ENCODE measurements at places on chromosomes 6 and 20.

DNA sequence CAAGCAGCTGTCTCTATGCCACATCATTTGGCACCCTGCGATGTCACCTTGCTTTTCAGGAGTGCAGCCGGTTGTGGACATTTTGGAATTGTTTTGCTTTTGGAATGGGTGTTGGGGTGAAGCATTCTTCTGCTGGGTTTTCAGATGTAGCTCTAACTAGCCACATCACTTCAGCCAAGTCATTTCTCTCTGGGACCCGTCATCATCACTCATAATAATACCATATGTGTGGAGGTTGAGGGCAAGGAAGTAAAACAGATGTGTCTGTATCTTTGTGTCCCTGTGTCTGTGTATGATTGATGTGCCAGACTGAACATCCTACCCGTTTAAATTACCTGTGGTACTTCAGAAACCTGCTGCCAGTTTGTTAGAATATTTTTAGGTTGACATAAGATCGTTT, 49.5 kb upstream of the TULP4 start:
- no peak for DNase-seq

DNA sequence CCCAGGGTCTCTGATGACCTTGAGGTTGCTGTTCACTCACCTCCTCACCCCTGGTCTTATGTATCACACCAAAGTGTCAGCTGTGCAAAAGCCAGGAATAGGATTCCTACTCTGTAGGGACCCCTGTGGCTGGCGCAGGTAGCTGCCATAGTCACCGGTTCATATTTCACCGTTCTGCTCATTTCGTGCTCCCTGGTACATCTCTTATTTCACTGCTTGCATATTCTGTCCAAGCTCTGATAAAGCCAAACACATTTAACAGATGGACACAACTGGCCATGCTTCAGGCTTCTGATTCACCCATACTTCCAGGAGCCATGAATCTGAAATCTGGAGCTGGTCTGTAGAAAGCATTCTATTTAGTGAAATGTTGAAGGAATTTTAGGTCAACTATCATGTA, 20.5 kb downstream of the SLC22A3 start:
- DNase-seq = no peak

- DNase-seq = no peak
Measured at GRCh38 chr6:54515013-54515412, 206.8 kb downstream of the TINAG start.

- no peak for DNase-seq
Measured at GRCh38 chr20:11012975-11013374, 339.2 kb upstream of the JAG1 start.

- DNase-seq = no peak
Measured at GRCh38 chr20:25203089-25203488, 7.6 kb downstream of the ENTPD6 start.

DNA sequence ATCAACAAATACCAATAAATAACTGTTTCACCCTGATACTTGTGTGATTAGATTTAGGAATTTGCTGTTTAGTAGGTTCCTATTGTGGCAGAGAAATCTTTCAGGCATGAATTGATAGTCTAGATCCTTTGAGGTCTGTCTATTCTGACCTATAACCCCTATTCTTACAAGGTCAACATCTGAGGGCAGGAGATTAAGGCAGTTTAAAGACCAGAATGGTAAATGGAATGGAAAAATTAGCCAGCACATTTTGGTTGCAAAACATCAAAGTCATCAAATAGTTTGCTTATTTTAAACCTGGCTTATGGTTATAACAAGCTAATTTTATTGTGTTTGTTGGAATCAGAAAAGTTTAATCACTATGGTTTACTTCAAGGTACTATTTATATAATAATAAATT, 78.4 kb downstream of the LIN28B start:
- DNase-seq = no peak

DNA sequence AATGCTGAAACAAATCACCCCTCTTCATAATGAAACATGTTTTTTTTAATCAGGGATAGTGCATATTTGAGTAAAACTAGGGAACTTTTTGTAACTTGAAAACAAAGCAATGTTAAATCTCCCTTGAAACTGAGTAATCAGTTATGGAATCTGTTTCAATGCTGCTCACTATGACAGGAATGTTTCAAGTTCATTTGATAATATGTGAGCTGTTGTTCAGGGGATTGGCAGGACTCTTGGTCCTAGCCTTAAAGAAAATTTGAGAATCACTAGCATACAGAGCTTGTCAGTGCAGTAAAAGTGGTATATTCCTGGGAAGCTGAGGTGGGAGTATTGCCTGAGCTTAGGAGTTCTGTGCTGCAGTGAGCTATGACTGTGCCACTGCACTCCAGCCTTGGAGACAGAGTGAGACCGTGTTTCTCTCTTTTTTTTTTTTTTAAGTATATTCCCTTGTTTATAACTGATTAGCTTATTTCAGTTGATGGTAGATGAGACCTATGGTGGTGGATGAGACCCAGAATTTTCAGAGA, 21.6 kb upstream of the CALHM6 start:
- DNase-seq = no peak

GRCh38 chr20:59123011-59123677, 40.5 kb upstream of the ZNF831 start:
- DNase-seq = no peak

DNA sequence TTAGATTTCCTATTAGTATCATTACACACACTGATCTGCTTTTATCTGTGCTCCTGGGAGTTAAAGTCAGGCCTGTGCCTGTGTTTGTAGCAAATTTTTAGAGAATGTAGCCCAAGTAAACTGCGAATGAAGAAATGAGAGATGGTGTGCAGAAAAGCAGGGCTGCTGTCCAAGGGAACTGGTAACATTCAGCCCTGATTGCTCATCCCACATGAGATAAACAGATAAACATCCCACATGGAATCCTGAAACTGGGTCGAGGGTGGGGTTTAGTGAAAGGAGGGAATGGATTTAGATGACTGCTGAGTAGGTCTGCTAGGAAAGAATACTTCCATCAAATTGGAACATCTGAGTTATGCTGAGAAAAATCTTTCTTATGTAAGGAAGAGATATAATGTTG, 69.1 kb downstream of the GRIK2 start:
- DNase-seq = peak; percentile 16

DNA sequence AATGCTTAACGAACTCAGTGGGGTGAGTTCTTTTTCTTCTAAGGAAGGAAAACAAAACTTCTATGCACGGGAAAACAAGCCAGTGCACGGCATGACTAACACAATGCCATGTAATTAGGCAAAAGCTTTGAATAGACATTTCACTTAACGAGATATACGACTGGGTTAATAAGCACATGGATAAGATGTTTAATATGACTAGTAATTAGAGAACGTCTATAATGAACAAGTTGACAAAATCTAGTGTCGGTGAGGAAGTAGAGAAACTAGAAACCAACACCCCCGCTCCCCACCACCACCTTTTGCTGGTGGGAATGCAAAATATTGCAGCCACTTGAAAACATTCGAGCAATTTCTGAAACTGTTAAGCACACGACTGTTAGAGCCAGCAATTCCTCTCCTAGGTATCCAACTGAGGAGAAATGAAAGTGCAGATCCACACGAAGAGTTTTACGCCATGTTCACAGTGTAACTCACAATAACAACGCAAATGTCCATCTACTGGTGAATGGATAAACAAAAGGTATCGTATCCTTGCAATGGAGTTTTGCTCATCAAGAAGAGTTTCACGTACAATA, 644.9 kb upstream of the AGPAT4 start:
- DNase-seq = no peak

DNA sequence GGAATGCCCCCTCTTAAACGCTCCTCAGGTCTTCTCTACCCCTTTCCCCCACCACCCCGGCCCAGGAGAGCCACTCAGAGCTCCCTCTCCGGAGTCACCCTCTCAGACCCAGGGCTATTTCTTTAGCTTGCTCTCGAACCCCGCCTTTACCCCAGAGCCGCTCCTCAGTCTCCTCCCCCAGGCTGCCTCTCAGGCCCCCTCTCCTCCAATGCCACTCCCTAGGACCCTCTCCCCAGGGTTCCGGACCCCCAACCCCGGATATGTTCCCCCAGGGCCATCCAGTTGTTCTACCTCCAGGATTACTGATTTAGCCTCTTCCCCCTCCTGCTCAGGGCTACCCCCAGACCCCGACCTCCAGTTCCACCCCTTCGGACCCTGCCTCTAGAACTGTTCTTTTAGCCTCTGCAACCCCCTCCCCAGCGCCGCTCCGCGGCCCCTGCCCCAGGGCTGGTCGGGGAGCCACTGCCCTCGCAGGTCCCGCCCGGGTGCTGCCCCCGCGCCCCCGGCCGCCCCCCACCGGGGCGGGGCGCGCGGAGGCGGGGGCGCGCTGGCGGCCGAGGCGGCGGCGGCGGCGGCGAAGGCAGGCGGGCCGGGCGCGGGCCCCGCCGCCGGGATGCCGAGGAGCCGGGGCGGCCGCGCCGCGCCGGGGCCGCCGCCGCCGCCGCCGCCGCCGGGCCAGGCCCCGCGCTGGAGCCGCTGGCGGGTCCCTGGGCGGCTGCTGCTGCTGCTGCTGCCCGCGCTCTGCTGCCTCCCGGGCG, at the start of gene MMP24:
MMP24 (plus strand) TSS at position 565 of the 758 bp plus-strand sequence; CDS start at position 614, 49 bp downstream.
- no peak for DNase-seq

DNA sequence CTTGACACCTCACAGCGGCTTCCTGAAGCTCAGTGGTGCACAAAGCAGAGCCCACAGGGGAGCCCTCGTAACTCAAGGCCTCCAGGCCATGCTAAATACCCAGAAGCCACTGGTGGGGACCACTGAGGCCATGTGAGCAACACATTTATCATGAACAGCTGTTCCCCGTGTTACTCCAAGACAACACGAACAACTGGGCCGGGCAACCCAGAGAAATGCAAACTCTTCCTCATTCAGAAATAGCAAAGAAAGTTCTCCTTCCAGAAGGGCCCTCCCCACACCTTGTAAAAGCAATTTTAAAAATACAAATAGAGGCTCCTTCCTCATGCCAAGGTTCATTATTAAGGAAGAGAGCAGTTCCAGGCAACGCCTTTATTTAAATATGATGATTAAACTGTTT, 36.3 kb upstream of the SLCO4A1 start:
- no peak for DNase-seq

- no peak for DNase-seq
Measured at GRCh38 chr6:120320481-120321162, 971.1 kb upstream of the MAN1A1 start.

DNA sequence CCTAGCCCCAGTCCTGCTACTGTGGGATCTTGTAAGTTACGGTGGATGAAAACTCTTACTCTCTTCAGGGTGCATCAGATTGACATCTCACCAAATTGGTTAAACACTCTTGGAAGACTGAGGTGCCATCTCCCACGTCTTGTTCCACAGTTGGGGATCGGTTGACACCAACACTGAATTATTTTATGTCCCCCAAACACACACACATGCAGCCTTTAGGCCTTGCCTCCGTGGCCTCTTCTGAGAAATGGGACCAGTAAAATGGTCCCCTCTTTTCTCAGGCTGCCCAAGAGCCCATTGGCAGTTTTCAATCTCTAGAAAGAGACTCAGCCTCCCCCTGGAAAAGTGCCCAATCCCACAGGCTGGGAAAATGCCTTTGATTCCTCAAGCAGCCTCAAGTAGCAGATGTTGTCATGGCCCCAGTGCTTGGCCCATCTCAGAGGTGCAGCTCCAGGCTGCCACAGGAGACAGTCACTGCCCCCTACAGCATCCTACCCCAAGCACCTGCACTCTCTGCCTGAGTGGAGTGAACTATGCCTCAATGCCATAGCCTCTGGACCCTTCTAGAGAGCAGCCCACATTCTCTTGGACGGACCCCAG, 163.9 kb downstream of the ANKRD60 start:
- DNase-seq = no peak

DNA sequence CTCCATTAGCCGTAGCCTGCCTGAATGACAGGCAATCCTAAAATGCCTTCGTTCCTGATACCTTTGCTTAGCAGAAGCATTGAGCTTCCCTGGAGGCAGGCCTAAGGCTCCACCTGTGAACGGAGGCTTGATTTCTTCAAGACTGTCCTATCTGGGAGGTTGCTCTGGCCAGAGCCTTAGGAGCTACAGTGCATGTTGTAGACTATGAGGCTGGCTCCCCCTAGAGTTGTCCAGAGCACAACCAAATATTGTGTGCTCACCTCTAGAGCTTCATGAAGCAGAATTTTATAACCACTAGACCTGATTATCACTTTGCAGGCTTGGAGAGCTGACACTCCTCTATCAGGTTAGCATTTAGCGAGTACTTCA, 217.8 kb downstream of the MAFB start:
- DNase-seq = no peak

DNA sequence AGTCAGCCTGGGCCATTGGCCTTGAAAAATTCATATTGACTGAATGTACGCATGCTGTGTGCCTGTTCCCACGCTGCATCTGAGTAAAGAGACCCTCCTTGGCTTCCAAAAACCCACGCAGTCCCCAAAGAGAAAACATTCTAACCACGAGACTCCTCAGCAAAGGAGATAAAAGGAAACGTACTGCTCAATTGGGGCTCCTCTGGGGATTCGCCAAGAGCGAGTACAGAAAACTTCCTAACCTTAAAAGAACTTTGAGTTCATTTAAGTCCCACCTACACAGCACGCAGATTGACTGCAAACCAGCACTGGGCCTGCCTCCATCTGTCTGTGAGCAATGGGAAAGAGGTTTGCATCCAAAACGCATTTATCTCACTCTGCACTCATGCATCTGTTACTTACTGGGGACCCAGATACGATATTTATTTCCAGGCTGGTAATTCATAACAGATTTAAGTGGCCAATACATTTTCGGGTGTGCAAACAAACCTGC, 505.9 kb upstream of the CHD6 start:
- DNase-seq = no peak

DNA sequence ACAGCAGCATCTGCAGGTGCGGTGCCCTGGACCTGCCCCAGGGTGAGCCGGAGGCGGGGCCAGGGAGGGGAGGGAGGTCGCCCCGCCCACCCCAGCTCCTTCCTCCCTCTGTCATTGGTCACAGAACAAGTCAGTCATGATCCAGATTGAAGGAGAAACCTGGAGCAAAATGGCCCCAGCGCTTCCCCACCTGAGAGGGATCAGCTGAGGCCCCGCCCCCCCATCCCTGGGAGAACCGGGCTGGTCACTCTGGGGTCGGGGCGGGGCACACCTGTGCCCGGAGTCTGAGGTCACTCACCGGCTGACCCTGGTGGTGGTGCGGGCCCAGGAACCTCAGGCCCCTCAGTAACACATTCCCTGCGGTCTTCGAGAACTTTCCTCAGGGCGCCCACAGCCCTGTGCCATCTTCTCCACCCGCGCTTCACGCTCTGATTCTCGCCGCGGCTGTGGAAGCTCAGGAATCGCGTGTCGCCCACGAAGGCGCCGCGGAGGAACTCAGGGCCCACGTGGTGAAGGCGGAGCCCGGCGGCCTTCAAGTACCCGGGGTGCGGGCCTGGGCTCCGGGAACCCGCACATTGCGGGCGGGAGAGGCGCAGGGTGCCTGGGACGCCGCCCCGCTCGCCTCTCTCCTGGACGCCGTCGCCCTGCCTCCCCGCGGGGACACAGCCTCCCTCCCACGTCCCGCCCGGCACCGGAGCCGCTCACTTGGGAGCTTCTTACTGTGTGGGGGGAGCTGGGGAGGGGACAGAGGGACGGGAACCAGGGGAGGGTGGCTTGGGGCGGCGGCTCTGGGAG, 36.4 kb upstream of the HLA-C start:
- no peak for DNase-seq

DNA sequence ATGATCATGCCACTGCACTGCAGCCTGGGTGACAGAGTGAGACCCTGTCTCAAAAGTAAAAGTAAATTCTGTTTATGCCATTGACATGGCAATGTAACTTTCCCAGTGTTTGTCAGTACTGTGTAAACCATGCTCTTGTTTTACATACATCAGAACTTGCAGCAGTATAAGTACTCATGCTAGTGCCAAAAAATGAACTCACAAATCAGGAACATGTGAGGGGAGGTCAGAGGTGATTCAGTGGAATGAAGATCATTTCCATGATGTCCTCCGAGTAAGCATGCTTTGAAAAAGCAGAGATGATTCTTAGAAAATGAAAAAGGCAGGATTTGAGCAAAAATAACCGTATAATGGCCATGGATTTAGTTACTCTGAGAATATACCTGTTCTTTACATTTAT, 81.9 kb downstream of the ANKS1A start:
- DNase-seq = no peak

Data from MG63 (cell line).